ENCODE measurements at places on chromosomes 5 and 9.

- DNase-seq = no peak
Measured at GRCh38 chr9:94504358-94504757, 50.5 kb upstream of the PCAT7 start.

GRCh38 chr9:4666042-4666699 lies at the start of gene SPATA6L:
Gene SPATA6L, minus strand, starts transcription at chr9:4666480. Its CDS starts 230 bp downstream, at chr9:4666250.
- DNase-seq = peak; percentile 2

DNA sequence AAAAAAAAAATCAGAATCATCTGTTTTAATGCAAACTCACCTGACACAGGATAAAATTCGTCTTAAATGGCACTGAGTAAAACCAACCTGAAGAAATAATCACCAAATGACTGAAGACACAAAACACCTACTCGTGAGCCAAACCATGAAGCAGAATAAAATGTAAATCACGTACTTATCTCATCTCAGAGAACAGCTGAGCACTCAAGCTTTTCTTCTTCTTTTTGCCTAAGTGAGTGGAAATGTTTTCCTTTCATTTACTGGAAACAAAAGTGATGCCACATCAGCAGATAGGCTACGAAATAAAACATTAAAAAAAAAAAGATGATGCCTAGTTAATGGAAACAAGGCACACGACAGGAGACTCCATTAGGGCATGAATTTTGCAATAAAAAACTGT lies 36.4 kb downstream of the ATPSCKMT start:
- DNase-seq = no peak

DNA sequence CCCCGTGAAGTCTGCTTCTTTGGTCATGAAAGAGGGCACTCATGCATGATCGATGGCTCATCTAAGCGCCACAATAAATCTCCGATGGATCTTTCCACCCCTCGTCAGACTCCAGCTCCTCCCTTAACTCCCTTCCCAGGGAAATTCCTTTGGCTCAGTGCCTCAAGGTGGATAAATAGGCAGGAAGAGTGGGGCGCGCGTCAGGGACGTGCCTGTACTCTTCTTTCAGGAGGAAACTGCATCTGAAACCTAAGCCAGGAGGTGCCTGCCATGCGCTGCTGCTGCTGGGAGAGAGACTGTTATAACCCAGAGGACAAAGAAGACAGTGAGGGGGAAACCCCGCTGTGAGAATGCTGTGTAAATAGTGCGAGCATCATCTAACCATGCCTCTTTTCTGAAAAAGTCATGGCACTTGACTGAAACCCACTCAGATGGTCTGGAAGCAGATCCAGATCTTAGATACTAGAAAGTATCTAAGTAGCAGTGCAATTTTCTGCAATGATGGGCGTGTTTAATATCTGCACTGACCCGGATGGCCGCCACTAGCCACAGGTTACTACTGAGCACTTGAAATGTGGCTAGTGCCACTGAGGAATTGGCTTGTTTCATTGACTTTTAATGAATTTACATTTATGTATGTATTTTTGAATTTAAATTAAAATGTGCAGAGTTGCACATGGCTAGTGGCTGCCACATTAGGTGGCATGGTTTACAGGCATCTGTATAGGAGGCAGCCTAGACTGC lies 120.3 kb upstream of the BASP1 start:
- DNase-seq = no peak

DNA sequence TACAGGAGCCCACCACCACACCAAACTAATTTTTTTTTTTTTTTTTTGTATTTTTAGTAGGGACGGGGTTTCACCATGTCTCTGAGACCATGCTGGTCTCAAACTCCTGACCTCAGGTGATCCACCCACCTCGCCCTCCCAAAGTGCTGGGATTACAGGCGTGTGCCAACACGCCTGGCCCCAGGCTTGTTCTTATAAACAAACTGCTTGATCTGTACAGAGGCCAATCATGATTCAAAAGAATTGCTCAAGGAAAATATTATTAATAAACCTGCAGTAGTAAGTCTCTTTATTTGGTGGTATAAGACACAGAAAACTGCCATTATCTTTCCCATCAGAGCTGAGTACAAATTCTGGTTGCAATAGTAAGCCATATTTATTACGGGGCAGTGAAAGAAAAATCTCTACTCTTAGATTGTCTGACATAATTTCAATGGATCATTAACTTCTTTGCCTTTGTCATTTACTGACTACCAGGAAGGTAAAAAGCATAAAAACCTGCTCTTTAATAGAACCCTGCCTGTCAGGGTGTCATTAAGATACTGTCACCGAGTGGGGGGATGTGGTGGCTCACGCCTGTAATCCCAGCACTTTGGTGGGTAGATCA lies 33.3 kb downstream of the RASEF start:
- DNase-seq = no peak

DNA sequence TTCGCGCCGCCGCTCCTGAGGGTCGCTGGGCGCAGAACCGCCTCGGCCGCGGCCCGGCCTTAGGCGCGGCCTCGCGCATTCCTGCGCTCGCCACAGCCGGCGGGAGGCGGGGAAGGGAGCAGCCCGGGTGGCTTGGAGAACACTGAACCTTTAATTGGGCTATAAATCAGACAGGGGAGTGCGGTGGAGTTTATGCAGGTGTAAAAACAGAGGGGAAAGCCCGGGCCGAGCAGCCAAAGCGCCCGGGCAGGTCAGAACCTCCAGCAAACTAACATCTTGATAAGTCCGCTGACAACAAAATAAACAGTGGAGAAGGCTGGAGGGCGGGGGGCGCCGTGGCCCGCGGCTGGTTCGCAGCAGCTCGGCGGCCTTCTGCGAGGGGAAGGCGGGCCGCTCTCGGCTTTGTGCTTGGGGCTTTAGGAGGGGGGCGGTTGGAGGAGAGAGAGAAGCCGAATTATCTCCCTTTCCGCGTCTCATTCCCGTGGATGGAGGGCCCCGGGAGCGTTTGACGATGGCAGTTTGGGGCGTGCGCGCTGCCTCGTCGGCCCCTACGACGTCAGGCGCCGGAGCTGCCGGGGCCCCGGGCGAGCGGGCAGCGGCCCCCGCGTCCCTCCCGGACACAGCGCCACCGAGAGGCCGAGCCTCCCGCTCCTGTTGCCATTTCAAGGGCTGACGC lies 11.3 kb downstream of the FOXD1 start:
- DNase-seq = no peak

DNA sequence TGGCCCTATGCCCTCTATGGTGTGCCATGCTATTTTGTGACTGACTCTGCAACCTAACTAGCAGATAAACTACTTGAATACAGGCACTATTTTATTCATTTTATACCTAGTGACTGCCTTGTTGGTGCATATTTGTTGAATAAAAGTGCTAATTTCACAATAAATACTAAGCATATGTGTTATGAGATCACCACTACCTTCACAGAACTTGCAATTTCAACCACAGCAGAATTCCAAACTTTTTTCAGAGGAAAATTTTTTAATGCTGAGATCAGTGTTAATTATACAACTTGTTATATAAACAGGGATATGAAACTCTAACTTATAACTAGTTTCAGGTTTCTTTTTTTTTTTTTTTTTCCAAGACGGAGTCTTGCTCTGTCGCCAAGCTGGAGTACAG lies 94.8 kb downstream of the NR3C1 start:
- DNase-seq = no peak

- DNase-seq = no peak
Measured at GRCh38 chr5:131218392-131218791, 45.5 kb upstream of the CDC42SE2 start.

DNA sequence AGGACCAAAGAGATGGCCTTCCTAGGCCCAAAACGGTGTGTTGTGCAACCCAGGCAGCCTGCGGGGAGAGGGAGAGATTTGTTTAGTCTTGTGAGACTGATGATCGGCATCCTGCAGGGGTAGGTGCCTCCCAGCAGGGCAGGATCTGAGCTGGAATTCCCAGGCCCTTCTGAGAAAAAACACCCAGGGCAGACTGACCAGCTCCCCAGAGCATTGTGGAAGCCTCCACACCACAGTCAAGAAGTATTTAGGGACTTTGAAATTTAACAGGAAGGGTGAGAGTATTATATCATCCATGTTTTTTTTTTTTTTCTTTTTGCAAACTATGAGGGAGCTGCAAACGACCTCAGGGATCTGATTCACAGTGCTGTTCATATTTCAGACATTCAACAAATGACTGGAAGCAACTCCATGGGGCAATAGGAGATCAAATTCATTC lies 104.5 kb upstream of the LHFPL2 start:
- DNase-seq = no peak

GRCh38 chr5:96566833-96567587 lies 95.2 kb upstream of the CAST start:
- DNase-seq = no peak

GRCh38 chr9:124894741-124895170 lies 32.8 kb downstream of the ARPC5L start:
- DNase-seq = no peak

- DNase-seq = no peak
Measured at GRCh38 chr5:151174612-151175101, 17.1 kb upstream of the ANXA6 start.

- DNase-seq = no peak
Measured at GRCh38 chr5:75439276-75439675, 72.2 kb downstream of the CERT1 start.

GRCh38 chr5:144247131-144247530 lies 76.5 kb downstream of the KCTD16 start:
- DNase-seq = no peak

DNA sequence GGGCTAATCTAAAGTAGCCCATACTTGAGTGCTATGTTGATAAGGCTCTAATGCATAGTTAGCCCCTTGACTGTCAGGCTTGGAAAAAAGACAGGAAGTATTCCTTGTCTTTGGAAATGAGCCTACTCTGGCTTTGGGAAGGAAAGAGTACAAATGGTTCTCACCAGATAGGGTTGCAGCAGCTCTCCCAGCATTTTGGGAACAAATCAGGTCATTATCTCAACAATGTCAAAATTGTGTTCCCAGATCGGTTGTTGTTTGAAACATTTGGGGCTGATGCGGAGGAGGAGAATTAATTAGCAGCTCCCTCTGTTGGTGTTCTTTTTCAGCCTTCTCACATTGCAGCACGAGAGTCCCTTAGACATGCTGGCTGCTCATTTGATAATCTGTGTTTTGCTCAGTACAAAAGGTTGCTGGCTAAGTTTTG lies 294.7 kb upstream of the DMRT1 start:
- no peak for DNase-seq

GRCh38 chr9:103319979-103320378 lies 324.8 kb downstream of the CYLC2 start:
- no peak for DNase-seq

DNA sequence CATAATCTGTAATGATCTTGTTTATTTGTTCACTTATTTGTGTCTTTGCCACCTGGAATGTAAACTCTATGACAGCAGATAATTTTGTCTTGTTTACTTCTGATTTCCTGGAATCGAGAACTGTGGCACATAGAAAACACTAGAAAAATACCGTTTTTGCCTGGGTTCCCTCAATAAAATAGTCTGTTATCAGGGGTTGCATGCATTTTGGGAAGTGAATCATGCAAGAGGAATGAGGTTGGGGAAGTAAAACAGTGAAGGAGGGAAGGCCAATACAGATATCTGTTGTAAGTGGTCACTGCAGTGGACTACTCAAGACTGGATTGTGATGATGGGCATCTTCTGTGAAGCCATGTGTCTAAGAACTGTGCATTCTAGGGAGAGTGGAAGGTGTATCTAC lies 45.2 kb upstream of the IL6ST start:
- no peak for DNase-seq

GRCh38 chr5:134508521-134509195 lies 16.8 kb upstream of the JADE2 start:
- no peak for DNase-seq

GRCh38 chr9:133692364-133692985 lies 45.7 kb downstream of the SARDH start:
- DNase-seq = no peak

Measured in activated CD4-positive, CD25-positive, alpha-beta regulatory T cell (primary cell).